Anterior cingulate cortex (tissue), 58 donors: ENCODE measurements at places on chromosomes 11 and 22.

DNA sequence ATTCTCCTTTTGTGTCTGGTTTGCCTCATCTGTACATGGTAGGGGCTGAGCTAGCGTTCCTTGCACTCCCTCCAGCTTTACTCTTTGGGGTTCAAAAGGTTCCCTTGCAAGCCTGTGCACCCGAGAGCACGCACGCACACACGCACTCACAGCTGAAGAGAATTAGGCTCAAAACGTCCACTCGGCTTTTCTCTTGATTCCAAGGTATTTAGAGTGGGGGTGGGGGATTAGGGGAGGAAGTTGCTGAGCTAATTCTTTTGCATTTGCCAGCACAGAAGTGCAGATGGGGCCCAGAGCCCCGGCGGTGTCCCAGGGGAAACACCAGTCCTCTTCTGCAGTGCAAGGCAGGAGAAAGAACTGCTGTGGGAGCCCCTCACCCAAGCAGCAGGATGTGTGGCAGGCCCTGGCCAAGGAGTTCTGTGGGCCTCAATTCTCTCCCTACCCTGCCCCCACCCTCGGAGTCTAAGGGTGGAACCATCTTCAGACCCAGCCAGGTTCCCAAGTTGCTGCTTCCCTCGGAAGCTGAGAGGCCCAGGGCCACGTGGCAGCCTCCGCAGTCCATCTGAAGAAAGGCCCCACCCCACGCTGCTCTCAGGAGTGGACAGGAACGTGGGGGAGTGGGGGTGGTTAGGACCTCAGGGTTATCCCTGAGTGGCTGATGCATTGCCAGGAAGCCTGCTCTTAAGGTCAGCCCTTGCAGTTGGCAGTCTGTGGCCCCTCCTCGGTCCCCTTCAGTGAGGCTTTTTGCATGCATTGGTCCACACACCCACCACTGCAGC lies 3.8 kb upstream of the KCNQ1OT1 start:
- DNase-seq = no peak

- DNase-seq = no peak
Observed at GRCh38 chr22:27662359-27663301, 138.9 kb downstream of the MN1 start.

- no peak for DNase-seq
Observed at GRCh38 chr11:56887940-56888339, 100.8 kb upstream of the OR5AK2 start.

DNA sequence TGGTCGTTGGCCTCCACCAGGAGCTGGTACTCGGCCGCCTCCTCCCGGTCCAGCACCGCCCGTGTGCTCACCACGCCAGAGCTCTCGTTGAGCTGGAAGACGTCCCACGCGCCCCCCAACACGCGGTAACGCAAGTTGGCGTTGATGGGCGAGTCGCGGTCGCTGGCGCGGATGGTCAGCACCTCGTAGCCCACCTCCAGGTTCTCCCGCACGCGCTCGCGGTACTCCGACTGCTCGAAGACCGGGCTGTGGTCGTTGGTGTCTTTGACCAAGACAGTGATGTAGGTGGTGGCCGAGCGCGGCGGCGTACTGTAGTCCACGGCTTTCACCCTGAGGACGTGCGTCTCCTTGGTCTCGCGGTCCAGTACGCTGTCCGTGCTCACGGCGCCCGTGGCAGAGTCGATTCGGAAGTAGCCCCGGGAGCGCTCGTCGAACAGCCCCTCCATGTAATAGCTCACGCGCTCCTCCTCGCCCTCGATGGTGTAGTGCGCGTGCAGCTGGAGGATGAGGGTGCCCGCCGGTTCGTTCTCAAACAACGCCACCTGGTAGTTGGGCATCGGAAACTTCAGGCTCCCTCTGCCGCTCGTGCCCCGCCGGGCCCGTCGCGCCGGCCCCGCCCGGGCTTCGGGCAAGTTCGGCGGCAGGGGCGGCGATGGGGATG lies 1.4 kb downstream of the CELSR1 start:
- no peak for DNase-seq

GRCh38 chr11:12456651-12457579 lies 79.5 kb downstream of the PARVA start:
- DNase-seq = no peak

GRCh38 chr11:119489087-119489486 lies 66.1 kb upstream of the THY1 start:
- DNase-seq = no peak

- DNase-seq = no peak
Observed at GRCh38 chr22:17120711-17121232, 388 bp downstream of the TMEM121B start.

- DNase-seq = no peak
Observed at GRCh38 chr11:69378303-69379141, 84.6 kb downstream of the MYEOV start.

DNA sequence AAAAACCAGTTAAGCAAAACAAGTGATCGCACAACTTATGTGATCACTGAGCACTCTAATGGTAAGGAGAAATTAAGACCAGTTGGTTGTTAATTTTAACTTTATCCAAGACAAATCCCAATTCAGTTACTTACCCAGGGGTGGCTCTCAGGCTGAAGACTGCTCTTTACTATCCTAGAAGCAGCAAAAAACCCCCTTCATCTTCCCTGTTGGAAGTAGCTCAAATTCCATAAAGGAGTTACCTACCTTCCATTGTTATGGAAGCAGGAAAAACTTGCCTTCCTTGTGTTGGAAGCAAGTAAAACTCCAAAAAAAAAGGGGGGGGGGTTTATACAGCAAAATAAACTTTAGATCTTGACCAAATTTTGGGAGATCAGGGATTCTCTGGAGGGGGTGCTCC lies 5.2 kb upstream of the MRPL16 start:
- no peak for DNase-seq

- no peak for DNase-seq
Observed at GRCh38 chr22:31653944-31654343, 8.1 kb downstream of the PISD start.

- DNase-seq = no peak
Observed at GRCh38 chr11:134120143-134120850, 51.4 kb downstream of the JAM3 start.

- no peak for DNase-seq
Observed at GRCh38 chr22:46792841-46793261, 30.4 kb downstream of the TBC1D22A start.

GRCh38 chr11:117625237-117625636 lies 171.8 kb downstream of the DSCAML1 start:
- no peak for DNase-seq

- no peak for DNase-seq
Observed at GRCh38 chr11:29282088-29282487, 734.7 kb downstream of the KCNA4 start.

GRCh38 chr11:116646191-116646590 lies 126.6 kb downstream of the BUD13 start:
- DNase-seq = no peak

- no peak for DNase-seq
Observed at GRCh38 chr22:17217179-17217578, 2.1 kb downstream of the ADA2 start.

DNA sequence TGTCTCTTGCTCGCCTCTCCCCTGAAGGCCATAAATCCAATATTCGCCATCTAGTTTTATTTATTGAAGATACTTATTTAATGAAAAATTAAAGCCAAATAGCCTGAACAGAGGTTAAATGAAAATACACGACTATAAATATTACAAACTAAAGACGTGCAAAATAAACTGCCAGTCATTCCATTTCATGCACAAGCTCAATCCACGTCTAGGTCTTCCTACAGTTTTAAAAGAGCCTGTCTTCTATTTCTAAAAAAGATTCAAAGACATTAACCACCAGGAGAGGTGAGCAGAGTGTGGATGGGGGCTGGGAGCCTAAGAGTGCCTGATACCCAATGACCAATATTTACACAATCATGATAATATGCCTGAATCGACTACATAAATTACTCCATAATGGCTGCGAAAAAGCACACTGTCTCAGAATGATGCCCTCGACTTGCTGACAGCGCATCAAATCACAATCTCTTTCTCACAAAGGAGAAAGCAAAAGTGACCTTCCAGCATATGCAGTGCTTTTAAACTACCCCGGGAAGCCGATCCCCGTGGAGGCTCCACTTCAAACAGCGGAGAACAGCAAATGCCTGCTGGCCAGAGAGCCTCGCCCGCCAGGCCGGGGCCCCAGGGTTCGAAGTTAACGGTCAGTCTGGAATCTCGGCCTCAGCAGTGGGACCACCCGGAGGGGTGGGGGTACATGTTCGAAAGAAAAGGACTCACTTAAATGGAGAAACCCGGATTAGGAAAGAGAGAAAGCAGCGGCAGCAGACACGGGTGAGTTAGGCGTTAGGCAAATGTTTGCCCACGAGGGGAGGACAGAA lies 1.7 kb downstream of the FCHSD2 start:
- peak; percentile 22 for DNase-seq

DNA sequence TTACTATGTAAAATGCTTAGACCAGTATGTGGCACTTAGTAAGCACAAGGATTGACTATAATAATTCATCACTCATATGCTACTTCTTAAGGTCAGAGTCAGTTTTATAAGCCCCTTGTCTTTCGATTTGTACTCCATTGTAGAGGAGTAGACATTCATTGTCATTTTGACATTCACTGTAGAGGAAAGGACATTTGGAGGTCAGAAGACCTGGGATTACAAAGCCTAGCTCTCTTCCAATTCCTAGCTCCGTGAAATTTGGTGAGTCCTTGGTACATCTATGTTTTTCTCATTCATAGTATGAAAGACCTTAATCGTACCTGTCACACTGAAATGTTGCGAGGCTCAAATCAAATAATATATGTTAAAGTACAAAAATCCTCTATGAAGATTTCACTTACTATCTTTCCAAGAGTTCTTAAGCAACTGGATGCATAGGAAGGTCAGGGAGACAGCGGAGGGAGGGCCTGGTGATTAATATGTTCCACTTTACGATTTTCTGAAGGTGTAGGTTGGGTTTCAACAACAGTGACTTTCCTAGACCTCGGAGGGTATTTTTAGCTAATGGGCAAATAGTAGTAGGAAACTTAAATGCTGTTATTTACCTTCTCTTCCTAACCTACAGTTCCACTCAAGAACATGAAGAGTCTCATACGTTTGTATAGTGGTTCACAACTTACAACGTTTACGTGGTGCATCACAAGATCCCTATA lies 1.4 kb upstream of the EMSY start:
- no peak for DNase-seq

- DNase-seq = peak; percentile 66
Observed at GRCh38 chr22:46267431-46268279, at the start of gene TTC38. TSS of gene TTC38 (plus strand) at chr22:46268008. CDS start at chr22:46268040, 32 bp downstream.

GRCh38 chr11:75810637-75811390 lies 4.2 kb upstream of the UVRAG start:
- DNase-seq = no peak

DNA sequence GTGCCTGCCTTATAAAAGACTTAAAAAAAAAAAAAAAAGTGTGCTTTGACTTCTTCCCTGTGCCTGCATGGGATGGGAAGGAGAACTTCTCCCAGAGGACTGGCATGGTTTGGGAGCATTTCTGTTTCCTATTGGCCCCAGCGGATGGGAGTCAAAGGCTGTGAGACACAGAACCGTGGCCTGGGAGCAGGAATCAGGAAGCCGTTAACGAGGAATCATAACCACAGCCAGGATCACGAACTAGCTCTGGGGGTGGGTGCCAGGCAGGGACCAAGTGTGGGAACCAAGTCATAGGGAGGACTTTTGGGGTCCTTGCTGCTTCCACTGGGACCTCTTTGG lies 526 bp downstream of the C1QTNF6 start:
- DNase-seq = no peak

DNA sequence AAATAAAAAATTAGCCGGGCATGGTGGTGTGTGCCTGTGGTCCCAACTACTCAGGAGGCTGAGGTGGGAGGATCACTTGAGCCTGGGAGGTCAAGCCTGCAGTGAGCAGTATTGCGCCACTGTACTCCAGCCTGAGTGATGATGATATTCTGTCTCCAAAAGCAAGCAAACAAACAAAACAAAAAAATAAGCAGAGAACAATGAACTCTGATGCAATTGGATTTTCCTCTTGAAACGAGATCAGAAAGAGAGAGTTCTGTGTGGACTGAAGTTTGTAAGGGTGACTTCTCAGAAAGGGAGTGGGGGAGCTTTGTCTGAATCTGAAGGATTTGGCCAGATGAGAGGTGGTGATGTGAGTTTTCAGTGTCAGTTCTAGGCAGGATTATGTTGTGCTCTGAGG lies 6.0 kb upstream of the TMEM123 start:
- DNase-seq = no peak

DNA sequence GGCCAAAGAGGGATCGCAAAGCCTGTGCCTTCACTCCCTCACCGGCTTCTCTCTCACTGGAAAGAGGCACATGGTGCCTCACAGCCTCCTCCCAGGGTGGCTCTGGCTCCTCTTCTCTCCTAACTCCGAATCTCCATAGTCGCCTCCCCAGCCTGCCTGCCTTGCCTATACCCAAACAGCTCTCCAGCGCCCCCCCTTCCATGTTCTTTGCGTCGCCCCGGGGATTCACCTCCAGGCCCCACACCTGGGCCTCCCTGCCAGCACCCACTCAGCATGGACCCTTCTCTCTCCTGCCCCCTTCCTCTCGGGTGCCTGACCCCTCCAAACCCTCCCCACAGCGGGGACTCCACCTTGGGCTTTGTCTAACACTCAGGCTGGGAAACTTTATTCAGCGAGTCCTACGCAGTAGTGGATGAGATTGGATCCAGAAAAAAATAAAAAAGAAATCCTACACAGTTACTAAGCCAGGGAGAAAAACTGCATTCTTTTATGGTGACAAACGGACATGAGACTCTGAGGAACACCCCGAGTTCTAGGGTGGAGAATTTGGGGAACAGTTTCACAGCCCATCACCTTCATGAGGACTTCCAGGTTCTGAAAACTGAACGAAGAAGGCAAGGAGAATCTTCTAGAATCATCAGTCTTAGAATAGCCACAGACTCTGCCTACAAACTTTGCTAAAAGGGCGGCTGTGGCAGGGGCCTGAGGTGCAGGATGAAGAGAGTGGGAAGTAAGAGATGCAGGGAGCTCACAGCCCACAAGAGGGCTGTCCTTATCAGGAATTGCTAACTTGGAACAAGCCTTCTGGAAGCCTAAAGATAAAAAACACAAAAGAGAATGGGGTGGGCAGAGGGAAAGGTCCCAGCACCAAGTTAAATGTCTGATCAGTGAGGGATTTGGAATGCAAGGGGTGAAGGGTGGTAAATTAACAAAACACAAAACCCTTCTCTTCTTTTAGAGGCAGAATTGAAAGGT lies 5.3 kb downstream of the PPM1F start:
- no peak for DNase-seq

DNA sequence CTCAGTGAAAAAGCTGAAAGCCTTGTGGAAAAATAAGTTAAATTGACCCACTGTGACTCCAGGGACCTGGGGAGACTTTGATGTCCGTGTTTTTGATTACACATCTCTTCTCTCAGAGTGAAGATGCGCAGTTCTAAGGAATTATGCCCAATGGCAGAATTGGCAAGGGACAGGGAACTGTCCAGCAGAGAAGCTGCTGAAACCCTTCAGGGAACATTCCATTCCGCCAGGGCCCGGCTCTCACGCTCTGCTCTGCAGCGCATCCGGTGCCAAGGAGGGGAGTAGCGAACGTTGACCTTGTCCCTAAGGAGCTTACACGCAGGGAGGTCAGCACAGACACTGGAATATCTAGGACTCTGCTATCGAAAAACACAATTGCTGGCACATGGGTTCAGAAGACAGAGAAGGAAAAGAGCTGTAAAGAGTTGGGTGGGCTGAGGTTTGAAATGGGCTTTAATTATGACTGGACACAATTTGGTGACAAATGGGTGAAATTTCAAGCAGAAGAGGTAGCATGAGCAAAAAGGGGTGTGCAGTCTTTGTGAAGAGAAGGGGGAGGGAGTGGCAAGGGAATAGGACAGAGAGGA lies 64.5 kb upstream of the B3GAT1 start:
- no peak for DNase-seq

GRCh38 chr22:28075358-28075981 lies 156.4 kb upstream of the PITPNB start:
- no peak for DNase-seq

GRCh38 chr11:128928400-128928799 lies 14.3 kb downstream of the TP53AIP1 start:
- no peak for DNase-seq
